ENCODE measurements at places on chromosomes 7 and 10.

DNA sequence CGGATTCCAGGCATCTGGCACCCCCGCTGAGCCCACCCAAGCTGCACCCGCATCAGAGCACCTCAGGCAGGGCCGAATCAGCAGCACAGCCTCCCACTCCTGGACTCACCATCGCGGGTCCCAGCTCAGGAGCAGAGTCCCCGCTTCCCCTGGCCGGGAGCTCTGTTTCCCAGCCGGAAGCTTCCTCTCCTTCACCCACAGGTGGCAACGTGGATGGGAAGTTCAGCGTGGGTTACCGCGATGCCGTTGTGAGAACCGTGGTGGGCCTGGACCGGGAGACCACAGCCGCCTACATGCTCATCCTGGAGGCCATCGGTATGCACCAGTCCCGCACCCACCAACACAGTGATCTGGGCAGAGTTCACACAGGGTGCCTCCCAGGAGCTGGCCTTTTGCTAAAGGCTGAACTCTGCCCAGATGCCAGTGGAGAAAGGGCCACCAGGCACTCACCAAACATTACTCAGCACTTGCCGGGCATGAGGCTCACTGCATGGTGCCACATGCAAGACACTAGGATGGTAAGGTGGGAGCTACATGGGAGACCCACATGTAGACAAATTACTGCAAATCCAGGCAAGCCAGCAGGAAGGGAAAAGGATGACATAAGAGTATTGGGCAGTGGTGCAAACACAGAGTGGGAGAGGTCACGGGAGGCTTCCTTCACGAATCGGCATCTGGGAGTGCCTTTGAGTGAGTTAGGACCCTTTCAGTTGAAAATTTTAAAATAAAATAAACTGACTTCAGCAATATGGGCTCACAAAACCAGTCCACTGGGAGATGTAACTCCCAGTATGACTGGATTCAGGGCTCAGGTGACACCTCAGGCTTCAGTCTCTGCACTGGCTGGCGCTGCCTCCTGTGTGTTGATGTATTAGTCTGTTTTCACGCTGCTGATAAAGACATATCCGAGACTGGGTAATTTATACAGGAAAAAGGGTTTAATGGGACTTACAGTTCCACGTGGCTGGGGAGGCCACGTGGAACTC, 10.4 kb downstream of the C10orf105 start:
- no peak for DNase-seq

- peak; percentile 43 for DNase-seq
Observed at GRCh38 chr7:29988424-29989256, 961 bp downstream of the SCRN1 start.

GRCh38 chr10:3025026-3025683, 42.2 kb upstream of the PFKP start:
- DNase-seq: no peak

GRCh38 chr7:36626111-36626510, 98.2 kb downstream of the AOAH start:
- DNase-seq: no peak

- DNase-seq: peak; percentile 36
Observed at GRCh38 chr7:144822223-144822622, 13.6 kb downstream of the TPK1 start.

GRCh38 chr10:26215935-26216584, 514 bp upstream of the GAD2 start:
- peak; percentile 1 for DNase-seq

GRCh38 chr10:7272008-7272407, 138.8 kb downstream of the SFMBT2 start:
- no peak for DNase-seq

- no peak for DNase-seq
Observed at GRCh38 chr7:20323595-20323994, 7.1 kb upstream of the ITGB8 start.

DNA sequence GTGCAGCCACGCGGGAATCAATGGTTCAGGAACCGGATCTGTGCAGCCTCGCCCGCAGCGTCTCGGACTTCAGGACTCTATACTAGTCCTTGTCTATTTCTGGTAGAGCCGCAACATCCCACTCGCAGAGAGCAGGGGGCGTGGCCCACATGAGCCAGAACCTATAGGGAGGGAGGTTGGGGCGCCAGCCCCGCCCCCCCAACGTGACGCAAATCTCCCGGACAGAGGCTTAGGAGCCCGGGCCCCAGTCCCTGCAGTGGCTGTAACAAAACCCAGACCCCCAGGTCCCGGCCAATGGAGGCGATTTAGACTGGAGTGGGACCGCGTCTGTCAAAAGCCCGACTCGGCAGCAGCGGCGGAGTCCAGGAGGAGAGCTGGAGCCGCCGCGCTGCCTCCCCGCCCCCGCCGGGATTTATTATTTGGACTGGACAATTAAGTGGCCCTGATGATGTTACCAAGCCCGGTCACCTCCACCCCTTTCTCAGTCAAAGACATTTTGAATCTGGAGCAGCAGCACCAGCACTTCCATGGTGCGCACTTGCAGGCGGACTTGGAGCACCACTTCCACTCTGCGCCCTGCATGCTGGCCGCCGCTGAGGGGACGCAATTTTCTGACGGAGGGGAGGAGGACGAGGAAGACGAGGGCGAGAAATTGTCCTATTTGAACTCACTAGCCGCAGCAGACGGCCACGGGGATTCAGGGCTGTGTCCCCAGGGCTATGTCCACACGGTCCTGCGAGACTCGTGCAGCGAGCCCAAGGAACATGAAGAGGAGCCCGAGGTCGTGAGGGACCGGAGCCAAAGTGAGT, at the start of gene NKX2-3:
NKX2-3 (plus strand) TSS at position 256 of the 809 bp plus-strand sequence; CDS start at position 446, 190 bp downstream.
- DNase-seq: no peak

DNA sequence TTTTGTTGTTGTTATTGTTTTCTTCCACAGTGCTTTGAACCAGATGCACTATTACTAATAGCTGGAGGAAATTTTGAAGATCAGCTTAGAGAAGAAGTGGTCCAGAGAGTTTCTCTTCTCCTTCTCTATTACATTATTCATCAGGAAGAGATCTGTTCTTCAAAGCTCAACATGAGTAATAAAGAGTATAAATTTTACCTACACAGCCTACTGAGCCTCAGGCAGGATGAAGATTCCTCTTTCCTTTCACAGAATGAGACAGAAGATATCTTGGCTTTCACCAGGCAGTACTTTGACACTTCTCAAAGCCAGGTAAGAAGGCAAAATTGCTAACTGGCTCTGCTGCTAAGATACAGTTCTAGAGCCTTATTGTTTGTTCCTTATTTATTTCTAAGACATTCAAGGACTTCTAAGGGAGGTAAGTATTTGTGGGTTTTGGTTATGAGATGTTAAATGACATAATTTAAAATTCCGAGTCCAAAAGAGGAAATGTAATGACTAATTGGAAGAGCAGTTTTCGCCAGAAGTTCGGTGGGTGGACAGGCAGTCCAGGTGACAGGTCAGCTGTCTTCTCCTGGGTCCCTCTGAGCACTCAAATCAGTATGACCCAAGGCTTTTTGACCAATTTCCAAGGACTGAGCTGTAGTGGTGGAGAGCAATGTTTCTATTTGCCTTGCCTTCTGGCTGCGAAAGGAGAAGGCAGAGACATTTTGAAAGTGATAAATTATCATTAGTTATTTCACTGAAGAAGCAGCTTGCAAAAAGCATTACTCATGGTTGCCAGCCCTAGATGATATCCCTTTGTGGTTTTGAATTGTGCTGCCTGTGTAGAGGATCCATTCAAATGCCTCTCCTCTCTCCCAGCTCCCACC, 10.1 kb downstream of the SLC39A12 start:
- peak; percentile 3 for DNase-seq

GRCh38 chr10:63712717-63713115, 191.5 kb downstream of the REEP3 start:
- DNase-seq: no peak

GRCh38 chr10:79930267-79930666, 18.6 kb downstream of the SFTPD start:
- no peak for DNase-seq

- no peak for DNase-seq
Observed at GRCh38 chr10:88975377-88975720, 15.2 kb upstream of the FAS start.

DNA sequence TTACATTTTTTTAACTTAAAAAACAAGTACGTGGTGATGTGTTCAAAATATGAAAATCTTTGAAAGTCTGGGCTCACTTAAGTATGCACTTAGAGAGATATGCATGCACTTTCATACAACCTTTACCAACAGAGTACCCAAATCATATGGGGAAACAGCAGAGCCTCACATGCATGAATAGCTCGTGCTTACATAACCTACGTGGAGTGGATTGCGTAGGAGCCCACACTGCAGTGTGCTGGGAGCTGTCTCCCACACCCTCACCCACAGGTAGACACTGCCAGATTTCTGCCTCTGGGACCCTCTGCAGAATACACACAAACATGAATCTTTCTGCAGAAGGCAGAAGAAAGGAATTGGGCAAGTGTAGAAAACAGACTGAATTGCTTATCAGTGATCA, 581 bp downstream of the CLCN1 start:
- no peak for DNase-seq
